MM.1S (cell line): ENCODE measurements at places on chromosomes 1 and 21.

DNA sequence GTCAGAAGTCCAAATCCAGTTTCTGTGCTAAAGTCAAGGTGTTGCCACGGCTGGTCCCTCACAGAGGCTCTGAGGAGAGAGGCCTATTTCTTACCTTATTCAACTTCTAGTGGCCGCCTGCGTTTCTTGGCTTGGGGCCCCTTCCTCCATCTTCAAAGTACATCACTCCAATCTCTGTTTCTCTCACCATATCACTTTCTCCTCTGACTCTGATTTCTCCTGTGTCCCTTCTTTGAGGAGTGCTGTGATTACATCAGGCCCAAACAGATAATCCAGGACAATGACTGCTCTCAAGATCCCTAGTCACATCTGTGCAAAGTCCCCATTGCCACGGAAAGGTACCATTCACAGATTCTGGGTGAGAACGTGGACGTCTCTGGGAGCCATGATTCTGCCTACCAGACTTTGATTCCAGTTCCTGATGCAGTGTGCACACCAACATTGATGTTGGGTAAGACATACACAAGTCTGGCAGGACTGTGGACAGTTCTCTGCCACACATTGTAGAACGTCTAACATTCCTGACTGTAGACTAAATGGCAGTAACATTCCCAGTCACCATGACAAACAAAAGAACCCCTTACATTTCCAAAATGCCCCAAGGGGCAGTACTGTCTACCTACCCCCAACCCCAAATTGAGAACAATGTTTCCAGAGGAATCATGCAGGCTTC, 43.0 kb upstream of the ITPKB start:
- no peak for DNase-seq

DNA sequence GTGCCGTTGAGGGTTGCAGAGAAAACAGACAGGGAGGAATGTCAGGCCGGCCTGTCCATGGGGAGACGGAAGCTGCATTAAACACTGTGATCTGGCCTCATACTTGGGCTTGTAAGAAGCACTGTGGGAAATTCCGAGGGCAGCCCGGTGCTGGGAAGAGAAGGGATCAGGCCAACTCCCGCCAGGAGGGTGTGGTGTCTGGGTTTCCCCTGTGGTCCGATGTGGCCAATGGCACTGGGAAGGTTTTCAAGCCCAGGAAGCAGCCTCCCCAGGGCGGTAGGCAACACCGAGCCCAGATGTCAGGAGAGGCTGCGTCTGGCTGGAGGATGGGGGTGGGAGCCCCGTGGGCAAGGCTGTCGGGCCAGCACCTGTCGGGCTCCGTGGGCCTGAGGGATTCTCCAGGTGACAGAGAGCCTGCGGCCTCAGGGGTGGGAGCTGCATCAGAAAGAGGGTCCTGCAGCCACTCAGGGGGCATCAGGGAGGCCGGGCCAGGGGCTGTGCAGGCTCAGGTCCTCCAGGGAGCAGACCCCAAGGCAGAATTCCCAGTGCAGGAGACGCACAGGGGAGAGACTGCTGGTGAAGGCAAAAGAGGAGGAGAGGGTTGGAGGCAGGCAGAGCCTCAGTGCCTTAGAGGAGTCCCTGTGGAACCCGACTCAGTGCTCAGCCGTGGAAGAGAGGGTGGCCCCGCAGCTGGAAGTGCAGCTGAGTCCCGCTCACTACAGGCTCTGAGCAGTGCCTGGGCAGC, 8.4 kb downstream of the UBASH3A start:
- DNase-seq: no peak

- peak; percentile 44 for DNase-seq
These were observed 30.1 kb upstream of the EPS15 start for GRCh38 chr1:51549016-51549619.

DNA sequence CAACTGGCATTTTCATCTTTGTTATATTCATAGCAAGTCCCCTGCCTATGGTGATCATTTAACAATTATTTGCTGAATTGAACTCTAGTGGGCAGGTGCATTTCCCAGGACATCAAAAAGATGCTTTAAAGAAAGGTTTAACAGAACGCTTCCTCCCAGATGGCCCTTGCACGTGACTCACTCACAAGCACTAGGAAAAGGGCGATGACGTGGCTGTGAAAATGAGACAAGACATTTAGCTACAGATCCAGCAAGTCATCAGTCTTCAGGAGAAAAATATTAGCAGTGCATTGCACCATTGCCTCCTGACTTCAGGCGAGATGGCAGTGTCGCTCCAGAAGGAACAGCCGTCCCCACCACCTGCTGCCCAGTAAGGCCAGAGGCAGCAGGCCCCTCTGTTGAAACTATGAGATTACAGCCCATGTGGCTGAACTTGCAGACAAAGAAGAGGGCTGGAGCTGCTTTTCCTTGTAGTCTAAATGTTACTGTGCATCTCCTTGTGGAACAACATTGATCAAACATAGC, 37.2 kb downstream of the DSCAM start:
- no peak for DNase-seq

DNA sequence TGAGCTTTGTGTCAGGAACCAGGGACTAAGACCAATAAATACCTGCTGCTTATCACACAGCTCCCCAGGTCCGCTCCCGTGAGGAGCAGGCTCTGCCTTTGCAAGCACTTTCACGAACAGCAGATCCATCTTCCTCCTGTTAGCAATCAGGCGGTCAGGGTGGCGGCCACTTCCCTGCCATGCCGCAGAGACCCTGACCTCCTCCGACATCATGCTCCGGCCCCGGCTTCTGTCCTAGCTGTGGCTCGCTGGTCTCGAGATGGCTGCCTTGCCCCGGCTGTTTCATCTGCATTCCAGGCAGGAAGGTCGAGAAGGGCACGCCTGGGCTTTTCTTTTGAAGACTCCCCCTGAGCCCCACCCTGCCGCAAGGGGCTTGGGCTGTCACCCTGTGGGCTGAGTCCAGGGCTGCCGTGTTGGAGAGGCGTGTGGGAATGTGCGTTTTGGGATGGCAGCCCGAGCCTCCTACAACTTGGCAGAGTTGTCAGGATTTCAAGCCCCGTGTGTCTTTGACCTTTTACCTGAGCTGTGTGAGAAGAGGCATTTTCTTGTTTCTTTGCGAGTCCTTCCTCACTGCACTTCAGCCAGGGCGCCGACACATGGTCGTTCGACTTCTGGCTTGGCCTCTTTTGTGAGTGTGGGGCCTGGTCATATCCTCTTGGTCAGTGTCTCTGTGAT, 59.5 kb downstream of the AGPAT3 start:
- no peak for DNase-seq
